ENCODE measurements at places on chromosomes 11 and 22.
A peak's percentile ranks its signal among the peaks of the same experiment; 100 is the strongest.

GRCh38 chr11:129374993-129375750 lies 476 bp upstream of the BARX2 start:
- H3K4me3 ChIP-seq = peak overlapping the region; percentile 81
- DNase-seq = peak; percentile 69
- H3K27ac ChIP-seq = peak overlapping the region; percentile 47
- H3K27me3 ChIP-seq = peaks cover 78% of the 10 kb centered on the region
- no peaks in the 10 kb centered on the region for H3K36me3 ChIP-seq

DNA sequence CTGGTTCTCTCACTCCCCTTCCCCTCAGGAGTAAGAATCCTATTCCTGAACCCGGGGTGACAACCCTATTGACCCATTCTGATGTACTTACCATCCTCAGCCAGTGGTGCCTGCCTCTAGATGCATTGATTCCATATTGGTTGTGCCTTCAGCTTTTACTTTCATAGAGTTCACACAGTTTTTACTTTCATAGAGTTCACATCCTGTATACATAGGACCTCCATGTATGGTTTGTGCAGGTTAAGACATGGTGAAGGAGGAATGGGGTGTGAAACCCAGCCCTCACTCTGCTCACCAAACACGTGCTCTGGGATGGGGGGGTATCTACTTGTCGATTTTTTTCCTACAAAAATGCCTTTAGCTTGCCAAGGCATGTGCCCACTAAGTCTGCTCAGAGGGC lies 105.6 kb upstream of the TBCEL start:
- H3K4me3 ChIP-seq = no peak overlapping the region
- H3K27me3 ChIP-seq = no peaks in the 10 kb centered on the region
- H3K36me3 ChIP-seq = no peaks in the 10 kb centered on the region
- H3K4me1 ChIP-seq = no peaks in the 10 kb centered on the region
- DNase-seq = no peak

DNA sequence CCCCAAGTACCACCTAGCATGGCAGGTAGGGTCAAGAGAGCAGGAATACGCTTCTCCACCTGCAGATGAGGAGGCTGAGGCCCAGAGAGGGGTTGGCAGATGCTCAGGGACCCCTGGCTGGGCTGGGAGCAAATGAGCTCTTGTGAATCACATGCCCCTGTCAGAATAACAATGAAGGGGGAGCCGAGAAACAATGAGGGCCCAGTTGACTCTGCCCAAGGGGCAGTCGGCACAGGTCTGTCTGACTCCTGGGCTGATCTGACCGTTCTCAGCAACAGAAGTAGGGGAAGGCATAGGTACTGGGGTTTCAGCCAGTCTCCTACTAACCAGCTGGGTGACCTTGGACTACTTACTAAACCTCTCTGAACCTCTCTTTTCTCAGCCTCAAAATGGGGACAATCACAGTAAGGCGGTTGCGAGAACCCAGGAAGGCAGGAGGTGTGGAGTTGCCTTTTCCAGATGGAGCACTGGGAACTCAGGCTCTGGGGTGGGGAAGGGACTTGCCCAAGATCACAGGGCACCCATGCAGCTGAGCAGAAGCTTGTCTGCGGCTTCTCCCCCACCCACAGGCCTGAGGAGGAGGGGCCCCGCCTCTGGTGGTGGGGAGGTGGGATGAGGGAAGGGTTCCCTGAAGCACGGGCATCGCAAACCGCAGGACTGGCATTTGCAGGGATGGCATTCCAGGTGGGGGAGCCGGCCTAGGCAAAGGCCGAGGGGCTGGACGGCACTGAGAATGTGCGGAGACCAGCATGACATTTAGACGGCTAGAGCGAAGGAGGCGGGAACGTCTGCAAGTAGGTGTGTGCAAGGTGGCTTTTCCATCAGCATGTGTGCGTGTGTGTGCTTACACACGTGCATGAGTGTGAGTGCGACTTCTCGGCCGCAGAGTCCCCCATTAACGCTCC lies 163.0 kb downstream of the MN1 start:
- no peak overlapping the region for H3K4me3 ChIP-seq
- no peaks in the 10 kb centered on the region for H3K4me1 ChIP-seq
- no peaks in the 10 kb centered on the region for H3K27me3 ChIP-seq
- DNase-seq = no peak
- no peak overlapping the region for H3K27ac ChIP-seq

DNA sequence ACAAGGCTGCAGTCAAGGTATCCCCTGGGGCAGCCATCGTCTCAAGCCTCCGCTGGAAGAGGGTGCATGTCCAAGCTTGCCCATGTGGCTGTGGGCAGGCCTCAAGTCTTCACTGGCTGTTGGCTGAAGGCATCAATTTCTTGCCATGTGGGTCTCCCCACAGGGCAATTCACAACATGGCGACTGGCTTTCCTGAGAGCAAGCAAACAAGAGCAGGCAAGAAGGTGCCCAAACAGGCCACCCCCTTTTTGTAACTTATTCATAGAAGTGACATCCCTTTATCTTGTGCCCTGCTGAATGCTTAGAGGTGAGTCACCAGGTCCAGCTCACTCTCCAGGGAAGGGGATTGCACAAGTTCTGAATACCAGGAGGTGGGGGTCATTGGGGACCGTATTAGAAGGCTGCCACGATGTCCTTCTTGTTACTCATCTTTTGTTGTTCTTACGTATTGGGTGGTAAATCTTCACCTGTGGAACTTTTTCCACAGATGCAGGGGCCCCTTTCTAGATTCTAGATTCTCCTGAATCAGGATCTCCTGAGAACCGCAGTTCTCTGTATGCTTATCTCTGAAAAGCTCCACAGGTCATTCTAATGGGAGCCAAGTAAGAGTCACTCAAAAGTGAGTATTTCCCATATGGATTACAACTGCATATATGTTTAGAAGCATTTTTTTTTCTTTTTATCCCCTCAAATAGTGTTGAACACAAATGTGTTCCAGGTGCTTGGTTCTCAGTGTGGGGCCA lies 44.2 kb upstream of the MICAL2 start:
- H3K4me3 ChIP-seq = no peak overlapping the region
- no peak overlapping the region for H3K27ac ChIP-seq
- H3K27me3 ChIP-seq = peaks cover 6% of the 10 kb centered on the region
- no peaks in the 10 kb centered on the region for H3K36me3 ChIP-seq

DNA sequence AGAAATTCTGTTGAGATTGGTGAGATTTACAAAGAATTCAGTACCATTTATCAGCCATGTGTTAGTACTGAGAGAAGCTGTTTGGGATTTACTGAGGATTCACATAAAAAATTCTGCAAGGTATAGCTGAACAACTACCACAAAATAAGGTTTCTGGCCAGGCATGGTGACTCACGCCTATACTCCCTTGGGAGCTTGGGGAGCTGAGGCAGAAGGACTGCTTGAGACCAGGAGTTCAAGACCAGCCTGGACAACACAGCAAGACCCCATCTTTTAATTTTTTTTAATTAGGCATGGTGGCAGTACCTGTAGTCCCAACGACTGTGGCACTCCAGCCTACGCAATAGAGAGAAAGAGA lies 86.7 kb downstream of the SIK3 start:
- H3K4me3 ChIP-seq = no peak overlapping the region
- H3K4me1 ChIP-seq = peaks cover 26% of the 10 kb centered on the region
- DNase-seq = no peak
- H3K27ac ChIP-seq = peak overlapping the region; percentile 80
- H3K27me3 ChIP-seq = no peaks in the 10 kb centered on the region

GRCh38 chr11:63621071-63621470 lies 6.8 kb upstream of the PLAAT3 start:
- no peaks in the 10 kb centered on the region for H3K36me3 ChIP-seq
- no peak overlapping the region for H3K27ac ChIP-seq

- no peaks in the 10 kb centered on the region for H3K36me3 ChIP-seq
- no peaks in the 10 kb centered on the region for H3K27me3 ChIP-seq
- H3K4me3 ChIP-seq = no peak overlapping the region
- H3K27ac ChIP-seq = no peak overlapping the region
Observed at GRCh38 chr11:114606003-114606801, 10.6 kb upstream of the NXPE4 start.

DNA sequence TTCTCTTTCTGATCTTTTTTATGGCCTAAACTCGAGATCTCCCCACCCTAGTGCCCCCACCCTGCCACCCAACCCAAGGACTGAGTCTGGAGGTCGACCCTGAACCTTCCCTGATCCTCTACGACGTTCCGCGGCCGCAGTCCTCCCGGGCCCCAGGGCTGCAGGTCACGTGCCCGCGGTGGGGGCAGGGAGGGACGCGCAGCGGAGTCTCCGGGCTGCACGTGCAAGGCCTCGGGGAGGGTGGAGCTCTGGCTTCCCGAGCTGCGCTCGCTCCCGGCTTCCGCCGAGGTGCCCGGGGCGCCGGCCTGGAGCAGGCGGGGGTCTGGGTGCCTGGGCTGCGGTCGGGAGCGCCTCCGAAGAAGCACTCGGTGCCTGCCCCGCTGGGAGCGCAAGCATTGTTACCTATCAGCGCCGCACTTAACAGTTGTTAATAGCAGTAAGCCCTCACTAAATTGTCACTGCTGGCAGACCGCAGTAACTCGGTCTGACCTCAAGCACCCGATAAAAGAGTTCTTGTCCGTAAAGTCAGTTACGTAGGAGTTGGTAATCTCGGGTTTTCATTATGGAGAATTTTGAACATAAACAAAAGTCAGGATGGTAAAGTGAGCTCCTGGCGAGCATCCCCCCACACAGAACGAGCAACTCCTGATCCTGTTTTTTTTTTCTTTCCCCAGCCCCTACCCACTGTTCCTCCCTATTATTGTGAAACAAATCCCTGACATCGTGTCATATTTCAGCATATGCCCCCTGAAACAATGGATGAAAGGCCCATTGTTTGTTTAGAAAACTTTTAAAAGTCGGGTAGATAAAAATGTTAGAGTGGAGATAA lies 69.7 kb upstream of the EP300 start:
- peak overlapping the region; percentile 88 for H3K27ac ChIP-seq
- H3K4me3 ChIP-seq = peak overlapping the region; percentile 86
- peaks cover 20% of the 10 kb centered on the region for H3K4me1 ChIP-seq
- no peaks in the 10 kb centered on the region for H3K36me3 ChIP-seq

DNA sequence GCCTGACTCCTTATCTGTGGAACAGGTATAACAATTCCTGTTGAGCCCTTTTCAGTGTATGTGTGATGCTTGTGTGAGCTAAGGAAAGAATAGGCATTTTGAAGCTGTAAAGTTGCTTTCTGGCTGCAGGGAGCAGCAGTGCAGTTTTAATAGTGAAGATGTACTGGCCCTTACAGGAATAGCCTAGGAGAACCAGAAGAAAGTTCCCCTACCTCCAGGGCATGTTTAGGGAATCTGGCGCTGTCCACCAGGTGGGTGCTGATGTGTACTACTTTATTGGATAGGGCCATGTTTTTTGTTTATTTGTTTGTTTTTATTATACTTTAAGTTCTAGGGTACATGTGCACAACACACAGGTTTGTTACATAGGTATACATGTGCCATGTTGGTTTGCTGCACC lies 11.5 kb downstream of the BMAL1 start:
- peaks cover 15% of the 10 kb centered on the region for H3K36me3 ChIP-seq
- H3K27me3 ChIP-seq = no peaks in the 10 kb centered on the region
- H3K4me1 ChIP-seq = peaks cover 58% of the 10 kb centered on the region
- H3K4me3 ChIP-seq = no peak overlapping the region
- no peak for DNase-seq

DNA sequence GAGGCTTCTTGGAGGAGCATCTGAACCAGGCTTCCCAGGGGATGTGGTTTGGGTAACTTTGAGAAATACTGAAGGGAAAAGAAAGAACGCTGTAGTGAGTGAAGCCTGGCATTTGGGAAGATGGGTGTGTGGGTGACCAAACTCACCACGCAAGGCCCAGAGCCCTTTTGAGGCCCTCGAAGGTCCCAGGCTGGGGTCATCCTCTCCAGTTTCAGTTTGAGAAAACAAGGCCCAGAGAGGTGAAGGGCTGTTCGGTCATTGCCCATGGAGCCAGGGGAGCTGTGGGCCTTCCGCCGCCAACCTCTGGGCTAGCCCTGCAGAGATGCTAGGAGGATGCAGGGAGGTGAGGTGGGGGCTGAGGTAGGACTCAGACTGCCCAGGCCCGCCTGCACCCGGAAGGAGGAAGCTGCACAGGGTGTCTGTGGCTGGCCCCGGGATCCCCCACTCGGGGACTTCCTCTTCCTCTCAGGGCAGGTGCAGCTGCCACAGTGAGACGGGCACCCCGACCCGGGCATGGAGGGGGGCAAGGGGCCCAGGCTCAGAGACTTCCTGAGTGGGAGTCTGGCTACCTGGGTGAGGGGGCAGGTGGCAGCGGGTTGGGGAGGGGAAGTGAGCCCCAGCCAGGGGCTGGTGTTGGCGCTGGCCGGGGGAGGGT lies at the start of gene CCDC88B:
Gene CCDC88B (plus strand): TSS at position 451 of the 655 bp plus-strand sequence. CDS start 63 bp downstream, at position 514.
- H3K4me1 ChIP-seq = peaks cover 34% of the 10 kb centered on the region
- peak within 1 kb of the TSS; percentile 91 for H3K27ac ChIP-seq
- peak; percentile 95 for DNase-seq
- H3K27me3 ChIP-seq = no peaks in the 10 kb centered on the region
- peaks cover 31% of the 10 kb centered on the region for H3K36me3 ChIP-seq

- H3K4me3 ChIP-seq = no peak overlapping the region
- H3K27ac ChIP-seq = no peak overlapping the region
- DNase-seq = no peak
- H3K36me3 ChIP-seq = no peaks in the 10 kb centered on the region
Observed at GRCh38 chr22:48436201-48436931, 1391.3 kb downstream of the BRD1 start.

DNA sequence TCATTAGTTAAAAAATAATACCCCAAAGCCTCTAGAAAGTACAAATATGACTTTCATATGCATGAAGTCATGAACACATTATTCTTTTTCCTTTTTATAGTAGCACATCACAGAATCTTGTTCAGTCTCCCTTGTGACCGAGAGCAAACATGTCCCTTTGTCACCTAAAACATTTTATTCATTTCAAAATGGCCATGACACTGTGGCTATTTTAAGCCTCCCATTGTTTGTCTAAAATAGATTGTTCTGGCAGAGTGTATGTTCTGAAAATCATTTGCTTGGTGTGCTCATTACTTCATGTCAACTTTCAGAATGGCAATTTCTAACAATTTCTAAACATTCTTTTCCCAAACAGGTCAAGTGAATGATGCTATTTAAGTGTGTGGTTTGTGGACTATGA lies 865.0 kb downstream of the JRKL start:
- H3K4me3 ChIP-seq = no peak overlapping the region
- no peak overlapping the region for H3K27ac ChIP-seq
- DNase-seq = no peak
- no peaks in the 10 kb centered on the region for H3K36me3 ChIP-seq

DNA sequence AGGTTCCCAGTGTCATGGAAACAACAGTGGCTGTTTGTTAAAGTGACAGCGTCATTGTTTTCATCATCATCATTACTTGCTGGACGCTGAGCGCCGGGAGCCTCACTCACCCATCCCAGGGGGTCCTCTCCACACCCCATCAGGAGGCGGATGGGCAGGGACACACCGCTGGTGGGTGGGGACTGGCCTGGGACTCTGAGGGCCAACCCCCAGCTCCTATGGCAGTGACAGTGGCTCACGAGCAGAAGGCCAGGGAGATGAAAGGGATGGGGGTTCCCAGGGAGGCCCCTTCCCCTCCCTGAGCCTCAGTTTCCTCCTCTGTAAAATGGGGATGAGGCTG lies 76.6 kb upstream of the PRR5 start:
- no peaks in the 10 kb centered on the region for H3K36me3 ChIP-seq
- no peak overlapping the region for H3K27ac ChIP-seq
- H3K4me1 ChIP-seq = peaks cover 9% of the 10 kb centered on the region
- H3K27me3 ChIP-seq = peaks cover 4% of the 10 kb centered on the region

Data from activated CD4-positive, alpha-beta T cell treated with anti-CD3 and anti-CD28 coated beads, Interleukin-2, amount 10 ng/mL, durations not matched to agents 24 days and 14 days (primary cell).